ENCODE measurements at places on chromosomes 2 and 18. TPM values are rescaled to one million over a fixed set of nuclear protein-coding genes. Genes with fewer than 3 reads are reported as not detected.

The ST6GAL2 gene
- 0.23 TPM for total RNA-seq

The C1GALT1C1L gene
- total RNA-seq = 1.1 TPM

The SS18 gene
- total RNA-seq = 234 TPM

The SEMA4C gene
- 34.4 TPM for total RNA-seq

The HOXD12 gene
- not detected for total RNA-seq

The GKN2 gene
- not detected for total RNA-seq

The CLEC4F gene
- not detected for total RNA-seq

The SAG gene
- total RNA-seq = not detected

The TYMS gene
- total RNA-seq = 65.6 TPM

The EEF1B2 gene
- total RNA-seq = 728 TPM

The CCDC93 gene
- 13.2 TPM for total RNA-seq

The CASP10 gene
- total RNA-seq = 1.1 TPM
